Endodermal cell (in vitro differentiated cells): ENCODE measurements at places on chromosomes 5 and 9. TPM values are rescaled to one million over a fixed set of nuclear protein-coding genes. Genes with fewer than 3 reads are reported as not detected.

Gene MTMR12
- total RNA-seq = 31.3 and 32.7 TPM in 2 replicates

Gene BARHL1
- total RNA-seq = not detected in 2 replicates

Gene PAEP
- not detected in 3 replicates for total RNA-seq

Gene TRIP13
- total RNA-seq = 6.2 to 32.4 TPM (median 29.1 TPM) in 3 replicates

Gene MAMDC2
- total RNA-seq = 0.44 to 1.4 TPM (median 0.44 TPM) in 3 replicates

Gene SPATA31D4
- total RNA-seq = not detected in 3 replicates

Gene SLC6A3
- total RNA-seq = 0.18 and 0.23 TPM in 2 replicates

DNA sequence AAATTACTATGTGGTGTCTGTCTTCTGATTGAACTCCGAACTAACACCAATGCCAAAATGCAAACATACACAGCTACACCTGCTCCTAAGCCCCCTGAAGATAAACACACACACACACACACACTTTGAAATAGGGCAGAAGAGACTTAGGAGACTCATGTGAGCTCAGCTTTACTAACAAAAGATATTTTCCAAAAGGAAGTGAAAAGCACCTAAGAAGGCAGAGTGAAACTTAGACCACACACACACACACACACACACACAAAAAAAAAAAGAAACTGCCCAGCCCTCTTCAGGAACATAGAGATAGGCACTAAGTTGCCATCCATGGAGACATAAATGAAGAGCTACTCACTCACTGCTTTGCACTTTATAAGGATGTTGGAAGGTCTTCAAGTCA is 45.2 kb upstream of the APC start:
- no peak overlapping the region for H3K4me3 ChIP-seq
- peaks cover 3% of the 10 kb centered on the region for H3K4me1 ChIP-seq
- H3K36me3 ChIP-seq = no peaks in the 10 kb centered on the region
- DNase-seq = no peak
- H3K27me3 ChIP-seq = no peaks in the 10 kb centered on the region

DNA sequence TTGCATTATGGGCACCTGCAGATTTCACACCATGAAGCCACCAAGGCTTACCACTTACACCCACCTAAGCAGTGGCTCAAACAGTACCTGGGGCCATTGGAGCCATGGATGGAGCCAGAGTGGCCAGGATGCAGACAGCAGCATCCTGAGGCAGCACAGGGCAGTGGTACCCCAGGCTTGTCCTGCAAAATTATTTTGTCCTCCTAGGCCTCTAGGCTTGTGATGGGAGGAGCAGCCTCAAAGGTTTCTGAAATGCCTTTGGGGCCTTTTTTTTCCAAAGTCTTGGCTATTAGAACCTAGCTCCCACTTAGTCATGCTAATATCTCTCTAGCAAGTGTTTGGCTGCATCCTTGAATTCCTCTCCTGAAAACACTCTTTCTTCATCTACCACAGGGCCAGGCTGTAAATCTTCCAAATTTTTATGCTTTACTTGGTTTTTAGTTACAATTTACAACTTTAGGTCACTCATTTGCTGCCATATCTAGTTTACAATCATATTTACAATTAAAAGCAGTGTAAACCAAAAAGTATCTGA is 15.7 kb downstream of the TMC1 start:
- no peaks in the 10 kb centered on the region for H3K36me3 ChIP-seq
- no peaks in the 10 kb centered on the region for H3K4me1 ChIP-seq
- H3K27ac ChIP-seq = no peak overlapping the region
- no peaks in the 10 kb centered on the region for H3K27me3 ChIP-seq
- no peak for DNase-seq

- no peak overlapping the region for H3K27ac ChIP-seq
- DNase-seq = no peak
- peaks cover 32% of the 10 kb centered on the region for H3K36me3 ChIP-seq
Observed at GRCh38 chr9:92720807-92721535, 43.7 kb downstream of the BICD2 start.

DNA sequence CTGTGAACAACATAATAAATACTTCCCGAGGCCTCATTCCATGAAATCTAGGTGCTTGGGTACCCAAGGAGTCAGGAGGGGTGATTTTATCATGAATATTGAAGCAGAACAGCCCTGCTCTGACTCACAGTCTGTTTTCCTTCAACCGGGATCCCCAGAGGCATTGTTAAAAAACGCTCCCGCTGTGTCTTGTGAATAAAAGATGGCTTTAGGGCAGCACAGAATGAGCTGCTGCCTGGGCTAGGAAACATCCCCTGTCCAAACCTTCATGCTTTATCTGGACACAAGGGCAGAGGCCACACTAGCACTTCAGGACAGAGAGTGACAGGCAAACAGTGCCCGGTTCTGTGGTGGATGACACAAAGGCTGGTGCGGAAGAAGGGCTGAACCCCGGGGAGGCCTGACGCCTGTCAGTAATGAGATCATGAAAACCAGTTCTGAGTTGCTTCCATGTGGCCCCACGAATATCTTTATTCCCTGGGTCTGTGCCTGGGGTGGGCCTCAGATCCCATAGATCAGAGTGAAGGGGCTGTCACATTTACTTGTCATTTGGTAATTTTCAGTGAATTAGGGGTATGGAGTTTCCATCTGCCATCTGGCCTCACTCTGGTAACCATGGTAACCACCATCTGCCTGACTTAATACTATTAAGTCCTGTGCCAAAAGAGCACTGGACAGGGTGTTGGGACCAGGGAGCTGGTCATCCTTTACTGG is 2.6 kb downstream of the IGFBPL1 start:
- H3K4me3 ChIP-seq = no peak overlapping the region
- peak overlapping the region; percentile 95 for H3K27ac ChIP-seq
- H3K36me3 ChIP-seq = no peaks in the 10 kb centered on the region
- H3K27me3 ChIP-seq = peaks cover 23% of the 10 kb centered on the region
- H3K4me1 ChIP-seq = peaks cover 1% of the 10 kb centered on the region

- H3K27me3 ChIP-seq = no peaks in the 10 kb centered on the region
- no peaks in the 10 kb centered on the region for H3K36me3 ChIP-seq
- H3K4me3 ChIP-seq = no peak overlapping the region
- H3K27ac ChIP-seq = no peak overlapping the region
Observed at GRCh38 chr9:131927091-131927490, 152.6 kb downstream of the MED27 start.
